ENCODE measurements at places on chromosomes 1 and 21. TPM values are rescaled to one million over a fixed set of nuclear protein-coding genes. Genes with fewer than 3 reads are reported as not detected.

Gene NBPF20
- 3.1 TPM for total RNA-seq

Gene PIGR
- total RNA-seq: not detected

DNA sequence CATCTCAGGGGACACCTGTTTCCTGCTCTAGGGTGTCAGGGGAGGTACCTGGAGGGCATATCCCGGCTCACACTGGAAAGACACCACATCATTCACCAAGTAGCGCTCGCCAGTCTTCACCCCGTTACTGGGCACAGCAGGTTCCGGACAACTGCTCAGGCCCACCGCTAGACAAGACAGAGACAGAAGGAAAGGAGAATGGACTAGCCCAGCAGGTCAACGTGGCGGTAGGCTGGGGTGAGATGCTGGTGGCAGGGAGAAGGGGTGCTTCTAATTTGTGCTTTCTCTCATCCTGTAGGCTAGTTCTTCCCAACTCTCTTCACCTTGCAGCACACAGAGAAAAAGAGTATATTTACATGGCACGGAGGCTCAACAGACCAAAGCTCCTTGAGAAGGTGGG lies 145.0 kb downstream of the ZSCAN20 start:
- DNase-seq: no peak

DNA sequence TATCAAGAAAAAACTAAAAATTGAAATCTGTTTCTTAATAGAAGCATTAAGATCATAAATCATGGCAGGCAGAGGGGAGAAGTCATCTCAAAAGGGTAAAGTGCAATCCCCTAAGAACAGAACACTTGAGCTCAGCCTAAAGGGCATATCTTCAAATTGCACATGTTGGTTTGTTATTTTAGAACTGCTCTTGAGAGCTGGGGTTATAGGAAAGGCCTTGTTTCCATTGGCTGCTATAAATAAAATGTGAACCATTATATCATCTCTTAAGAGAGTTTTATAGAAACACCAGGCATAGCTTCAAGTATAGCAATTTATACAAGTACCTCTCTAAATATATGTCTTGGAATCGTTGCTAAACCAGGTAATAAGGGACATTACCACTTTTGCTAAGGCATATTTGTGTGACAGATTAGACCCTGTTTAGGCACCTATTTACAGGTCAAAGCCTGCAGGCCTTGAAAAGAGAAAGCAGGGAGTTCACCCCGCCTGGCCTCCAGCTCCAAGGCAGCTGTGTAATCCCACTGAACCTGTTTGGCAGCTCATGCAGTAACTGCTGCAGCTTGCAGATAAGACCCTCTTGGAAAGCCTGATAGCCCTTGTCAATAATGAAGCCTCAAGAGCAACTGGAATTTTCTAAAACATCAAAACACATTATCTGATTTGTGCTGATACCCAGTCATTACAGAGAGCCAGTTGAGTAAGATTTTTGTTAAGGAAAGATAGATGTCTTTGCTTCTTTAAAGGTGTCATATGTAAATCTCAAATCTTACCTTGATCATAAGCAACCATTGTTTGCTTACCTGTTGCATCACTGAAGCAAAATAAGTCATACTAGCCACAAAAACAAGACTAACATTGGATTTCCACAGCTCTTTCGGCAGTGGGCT lies 24.2 kb upstream of the SYDE2 start:
- no peak for DNase-seq

- DNase-seq: no peak
Measured at GRCh38 chr1:25694167-25695007, 77.8 kb downstream of the MAN1C1 start.

GRCh38 chr1:21324368-21325141 lies 34.3 kb upstream of the ECE1 start:
- no peak for DNase-seq

- no peak for DNase-seq
Measured at GRCh38 chr21:34928637-34929036, 120.5 kb downstream of the RUNX1 start.

GRCh38 chr1:42085596-42085995 lies 67.6 kb upstream of the GUCA2B start:
- no peak for DNase-seq

- DNase-seq: no peak
Measured at GRCh38 chr1:181743878-181744312, 260.6 kb downstream of the CACNA1E start.

All from HepG2 (cell line).